ENCODE measurements at places on chromosomes 4 and X. TPM values are rescaled to one million over a fixed set of nuclear protein-coding genes. Genes with fewer than 3 reads are reported as not detected.

The DNAAF6 gene
- polyA plus RNA-seq: not detected

The IL1RAPL1 gene
- 0.10 TPM for polyA plus RNA-seq

The TLR3 gene
- polyA plus RNA-seq: 0.44 TPM

The ANOS1 gene
- polyA plus RNA-seq: 0.74 TPM

The NDNF gene
- 0.18 TPM for polyA plus RNA-seq

The NHS gene
- 2.2 TPM for polyA plus RNA-seq

The SLC2A9 gene
- polyA plus RNA-seq: 5.0 TPM

The SPIN2A gene
- polyA plus RNA-seq: 1.2 TPM

The PAGE4 gene
- not detected for polyA plus RNA-seq

The ACSL4 gene
- 32.5 TPM for polyA plus RNA-seq

The GABRG1 gene
- polyA plus RNA-seq: not detected

The TSPYL2 gene
- polyA plus RNA-seq: 29.3 TPM

The SLC16A2 gene
- 67.0 TPM for polyA plus RNA-seq

The CT55 gene
- polyA plus RNA-seq: not detected

The FRG2 gene
- polyA plus RNA-seq: not detected

The IL2 gene
- not detected for polyA plus RNA-seq

The TMEM255A gene
- 0.10 TPM for polyA plus RNA-seq

The APLN gene
- polyA plus RNA-seq: 0.09 TPM

The ZNF81 gene
- polyA plus RNA-seq: 3.9 TPM

The ATP8A1 gene
- 0.02 TPM for polyA plus RNA-seq

The CSAG3 gene
- polyA plus RNA-seq: not detected

The BANK1 gene
- 0.43 TPM for polyA plus RNA-seq

The GPR78 gene
- 0.43 TPM for polyA plus RNA-seq

The SUPT20HL1 gene
- polyA plus RNA-seq: not detected

The P2RY4 gene
- polyA plus RNA-seq: 0.15 TPM

The FABP2 gene
- not detected for polyA plus RNA-seq

The F8 gene
- polyA plus RNA-seq: 3.4 TPM

The MAB21L2 gene
- polyA plus RNA-seq: not detected
